Kidney (tissue), 22 donors: ENCODE measurements at places on chromosomes 6 and 20.
A peak's percentile ranks its signal among the peaks of the same experiment; 100 is the strongest.

DNA sequence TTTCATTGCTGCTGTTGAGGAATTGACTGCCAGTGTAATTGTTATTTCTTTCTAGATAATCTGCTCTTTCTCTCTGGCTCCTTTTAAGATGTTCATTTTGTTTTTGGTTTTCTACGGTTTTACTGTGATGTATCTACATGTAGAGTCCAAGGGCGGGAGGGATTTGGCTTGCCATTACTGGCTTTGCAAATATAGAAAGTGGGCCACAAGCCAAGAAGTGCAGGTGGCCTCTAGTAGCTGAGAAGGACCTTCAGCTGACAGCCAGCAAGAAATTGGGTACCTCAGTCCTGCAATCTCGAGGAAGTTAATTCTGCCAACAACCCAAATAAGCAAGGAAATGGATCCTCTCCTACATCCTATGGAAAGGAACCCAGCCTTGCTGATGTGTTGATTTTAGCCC lies 42.8 kb upstream of the GLP1R start:
- no peaks in the 10 kb centered on the region for H3K36me3 ChIP-seq
- H3K4me1 ChIP-seq = no peaks in the 10 kb centered on the region
- H3K4me3 ChIP-seq = no peak overlapping the region
- no peak overlapping the region for H3K27ac ChIP-seq
- H3K27me3 ChIP-seq = no peaks in the 10 kb centered on the region

DNA sequence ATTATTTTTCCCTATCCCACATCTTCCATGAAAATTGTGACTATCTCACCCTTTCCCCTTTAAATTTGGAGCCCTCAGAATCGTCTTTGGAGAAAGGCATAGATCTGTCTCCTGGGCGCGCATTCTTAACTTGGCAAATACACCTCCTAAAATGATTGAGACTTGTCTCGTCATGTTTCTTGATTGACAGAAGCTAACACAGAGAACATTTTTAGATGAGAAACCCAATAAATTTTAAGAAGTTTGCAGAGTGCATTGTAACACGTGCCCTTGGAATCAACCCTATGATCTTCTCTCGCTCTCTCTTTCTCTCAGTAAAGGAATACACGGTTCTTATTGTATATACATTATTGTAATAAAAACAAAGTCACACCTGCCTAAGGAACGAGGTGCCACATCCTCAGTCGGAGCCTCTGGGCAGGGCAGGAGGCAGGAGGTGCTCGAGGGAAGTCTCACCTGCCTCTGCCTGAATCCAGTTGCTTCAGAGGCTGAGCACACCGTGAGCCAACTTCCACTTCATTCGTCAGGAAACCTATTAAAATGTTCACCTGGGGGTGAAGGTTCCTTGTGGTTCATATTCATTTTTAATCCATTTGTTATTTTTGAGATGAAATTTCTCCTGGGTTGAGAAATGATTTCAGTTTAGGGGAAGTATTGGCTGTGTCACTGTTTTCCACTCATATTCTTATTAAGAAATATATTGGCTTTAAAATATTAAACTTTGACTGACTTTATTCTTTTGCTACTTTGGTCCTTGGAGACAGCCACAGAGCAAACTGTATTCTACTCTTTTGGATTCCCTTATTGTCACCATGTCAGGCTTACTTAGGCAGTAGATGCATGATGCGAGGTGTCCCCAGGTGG lies 90.5 kb upstream of the THBS2 start:
- H3K4me3 ChIP-seq = no peak overlapping the region
- H3K36me3 ChIP-seq = no peaks in the 10 kb centered on the region
- H3K4me1 ChIP-seq = no peaks in the 10 kb centered on the region

GRCh38 chr6:41036601-41037000 lies 2.4 kb downstream of the UNC5CL start:
- H3K36me3 ChIP-seq = peaks cover 10% of the 10 kb centered on the region
- DNase-seq = no peak
- H3K4me1 ChIP-seq = peaks cover 21% of the 10 kb centered on the region
- no peak overlapping the region for H3K4me3 ChIP-seq
- peak overlapping the region; percentile 38 for H3K27ac ChIP-seq

GRCh38 chr6:27825025-27825793 lies 87.0 kb downstream of the OR2B2 start:
- H3K4me3 ChIP-seq = peak overlapping the region; percentile 92
- H3K4me1 ChIP-seq = no peaks in the 10 kb centered on the region
- no peak for DNase-seq

GRCh38 chr6:91534614-91535013 lies 947.7 kb upstream of the MAP3K7 start:
- no peak overlapping the region for H3K4me3 ChIP-seq
- no peaks in the 10 kb centered on the region for H3K36me3 ChIP-seq
- no peak for DNase-seq
- no peaks in the 10 kb centered on the region for H3K4me1 ChIP-seq

DNA sequence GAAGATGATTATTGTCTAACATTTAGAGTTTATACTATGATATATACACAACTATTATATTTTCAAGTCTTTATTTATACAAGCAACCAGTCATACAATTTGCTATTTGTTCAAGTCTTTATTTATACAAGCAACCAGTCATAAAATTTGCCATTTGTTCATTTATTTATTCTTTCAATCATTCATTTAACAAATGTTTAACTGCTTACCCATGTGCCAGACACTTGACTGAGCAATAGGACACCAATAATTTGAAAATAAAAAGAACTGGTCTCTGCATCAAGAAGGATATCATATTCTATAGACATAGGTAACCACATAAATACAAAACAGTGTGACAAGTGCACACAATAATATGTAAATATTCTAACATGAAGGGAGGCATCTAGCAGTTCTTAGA lies 20.3 kb downstream of the GRIK2 start:
- H3K27ac ChIP-seq = no peak overlapping the region
- no peaks in the 10 kb centered on the region for H3K4me1 ChIP-seq
- H3K36me3 ChIP-seq = no peaks in the 10 kb centered on the region
- no peaks in the 10 kb centered on the region for H3K27me3 ChIP-seq

GRCh38 chr6:157758516-157759023 lies 64.5 kb upstream of the SNX9 start:
- peaks cover 1% of the 10 kb centered on the region for H3K4me1 ChIP-seq
- no peak overlapping the region for H3K4me3 ChIP-seq
- H3K36me3 ChIP-seq = no peaks in the 10 kb centered on the region
- no peak for DNase-seq
- no peaks in the 10 kb centered on the region for H3K27me3 ChIP-seq

- H3K4me3 ChIP-seq = no peak overlapping the region
- H3K36me3 ChIP-seq = no peaks in the 10 kb centered on the region
- H3K27me3 ChIP-seq = no peaks in the 10 kb centered on the region
- H3K27ac ChIP-seq = peak overlapping the region; percentile 22
- H3K4me1 ChIP-seq = no peaks in the 10 kb centered on the region
These were observed 62.4 kb upstream of the MRPS10 start for GRCh38 chr6:42279966-42280629.

DNA sequence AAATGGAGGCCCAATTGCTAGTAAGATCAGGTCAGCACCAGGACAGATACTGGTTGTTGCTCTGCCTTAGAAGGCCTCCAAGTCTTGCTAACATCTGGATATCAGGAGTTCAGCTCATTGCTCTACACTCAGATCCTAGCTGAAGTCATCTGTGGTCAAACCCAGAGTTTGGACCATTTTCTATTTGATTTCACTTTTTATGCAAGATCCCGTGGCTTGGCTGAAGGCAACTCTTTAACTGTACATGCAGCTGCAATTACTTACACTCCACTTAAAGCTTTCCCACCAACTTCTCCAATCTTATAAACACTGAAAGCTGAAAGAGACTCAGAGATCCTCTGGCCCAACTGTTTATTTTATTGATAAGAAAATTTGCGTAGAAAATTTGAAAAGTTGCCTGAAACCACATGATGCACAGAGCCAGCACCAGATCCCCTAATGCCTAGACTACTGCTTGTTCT lies 2.7 kb downstream of the SLC17A2 start:
- no peak overlapping the region for H3K27ac ChIP-seq
- H3K4me1 ChIP-seq = peaks cover 7% of the 10 kb centered on the region
- H3K36me3 ChIP-seq = no peaks in the 10 kb centered on the region
- H3K27me3 ChIP-seq = no peaks in the 10 kb centered on the region
- H3K4me3 ChIP-seq = no peak overlapping the region
- no peak for DNase-seq

GRCh38 chr6:41935685-41936072 lies 5.9 kb downstream of the CCND3 start:
- H3K4me1 ChIP-seq = peaks cover 20% of the 10 kb centered on the region
- H3K27me3 ChIP-seq = no peaks in the 10 kb centered on the region
- H3K36me3 ChIP-seq = peaks cover 46% of the 10 kb centered on the region
- DNase-seq = no peak

- H3K4me1 ChIP-seq = no peaks in the 10 kb centered on the region
- H3K27ac ChIP-seq = no peak overlapping the region
- DNase-seq = peak; percentile 33
- H3K4me3 ChIP-seq = no peak overlapping the region
- no peaks in the 10 kb centered on the region for H3K36me3 ChIP-seq
- H3K27me3 ChIP-seq = no peaks in the 10 kb centered on the region
These were observed 306.1 kb downstream of the ZNF217 start for GRCh38 chr20:53287357-53288042.

DNA sequence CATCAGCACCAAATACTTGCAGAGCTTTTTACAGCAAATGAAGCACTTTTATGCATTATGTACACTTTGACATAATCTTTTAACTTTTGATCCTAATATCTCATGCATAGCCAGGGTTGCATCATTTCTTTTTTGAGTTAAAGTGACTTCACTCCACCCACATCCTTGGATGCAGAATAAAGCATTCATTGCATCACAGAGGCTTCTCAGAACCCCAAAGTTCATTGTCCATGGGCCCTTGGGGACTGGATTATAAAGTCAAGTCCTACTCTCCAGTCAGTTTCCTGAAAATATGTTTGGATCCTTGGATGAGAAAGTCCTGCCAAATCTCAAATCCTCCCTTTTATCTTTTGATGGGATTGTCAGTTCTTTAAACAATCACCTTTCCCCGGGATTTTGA lies 10.6 kb upstream of the EFHC1 start:
- H3K36me3 ChIP-seq = no peaks in the 10 kb centered on the region
- H3K4me1 ChIP-seq = no peaks in the 10 kb centered on the region
- no peak for DNase-seq
- no peaks in the 10 kb centered on the region for H3K27me3 ChIP-seq

- no peaks in the 10 kb centered on the region for H3K27me3 ChIP-seq
- H3K4me1 ChIP-seq = no peaks in the 10 kb centered on the region
- no peak for DNase-seq
These were observed 264.4 kb downstream of the COL12A1 start for GRCh38 chr6:74941424-74941823.

GRCh38 chr6:26363882-26364701 lies 906 bp upstream of the BTN3A2 start:
- H3K4me3 ChIP-seq = peak overlapping the region; percentile 93
- no peaks in the 10 kb centered on the region for H3K36me3 ChIP-seq
- H3K4me1 ChIP-seq = peaks cover 7% of the 10 kb centered on the region
- no peaks in the 10 kb centered on the region for H3K27me3 ChIP-seq

GRCh38 chr20:16098890-16099639 lies 474.2 kb downstream of the KIF16B start:
- H3K4me1 ChIP-seq = no peaks in the 10 kb centered on the region
- no peaks in the 10 kb centered on the region for H3K27me3 ChIP-seq
- no peak overlapping the region for H3K27ac ChIP-seq
- no peaks in the 10 kb centered on the region for H3K36me3 ChIP-seq
- H3K4me3 ChIP-seq = no peak overlapping the region

- peak overlapping the region; percentile 72 for H3K27ac ChIP-seq
- no peaks in the 10 kb centered on the region for H3K36me3 ChIP-seq
- H3K4me1 ChIP-seq = peaks cover 3% of the 10 kb centered on the region
- H3K4me3 ChIP-seq = no peak overlapping the region
- no peaks in the 10 kb centered on the region for H3K27me3 ChIP-seq
These were observed 85.2 kb downstream of the FKBP5 start for GRCh38 chr6:35603326-35604202.

DNA sequence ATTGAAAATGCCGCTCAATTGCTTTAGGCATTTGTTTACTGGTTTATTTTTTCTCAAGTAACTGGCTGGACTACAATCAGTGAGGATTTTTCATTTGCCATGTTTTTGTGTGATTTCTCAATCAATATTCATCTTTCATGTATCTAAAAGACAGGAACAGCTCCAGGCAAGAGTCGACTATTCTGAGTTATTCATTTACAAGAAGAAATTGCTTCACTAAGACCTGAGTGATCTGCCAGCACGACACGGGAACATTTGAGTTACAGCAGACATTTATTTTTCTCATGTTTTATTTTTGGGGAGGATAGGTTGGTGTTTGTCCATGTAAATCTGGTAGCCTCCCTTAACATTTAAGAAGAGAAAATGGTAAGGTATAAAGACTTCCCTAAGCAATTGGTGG lies 124.1 kb downstream of the CBLN4 start:
- no peaks in the 10 kb centered on the region for H3K27me3 ChIP-seq
- peak overlapping the region; percentile 4 for H3K4me3 ChIP-seq
- peaks cover 6% of the 10 kb centered on the region for H3K4me1 ChIP-seq
- peak; percentile 19 for DNase-seq
- peak overlapping the region; percentile 25 for H3K27ac ChIP-seq

DNA sequence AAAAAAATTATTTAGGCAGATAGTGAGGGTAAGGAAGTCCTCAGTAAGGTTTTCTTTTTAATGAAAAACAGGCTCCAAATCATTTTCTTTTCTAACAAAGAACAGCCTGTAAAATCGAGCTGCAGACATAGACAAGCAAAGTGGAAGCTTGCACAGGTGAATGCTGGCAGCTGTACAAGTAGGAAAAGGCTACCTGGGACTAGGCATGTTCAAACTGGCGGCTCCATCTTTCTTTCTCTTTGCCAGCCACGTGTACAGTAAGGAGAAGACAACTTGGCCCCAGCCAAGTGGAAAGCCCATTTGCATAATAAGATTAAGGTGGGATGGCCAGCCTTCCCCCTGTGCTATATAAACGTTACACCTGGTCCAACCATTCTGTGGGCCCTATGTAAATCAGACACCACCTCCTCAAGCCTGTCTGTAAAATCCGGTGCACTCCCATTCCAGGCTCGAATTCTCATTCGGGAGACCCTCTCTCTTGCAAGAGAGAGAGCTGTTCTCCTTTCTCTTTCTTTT lies 27.0 kb upstream of the SLC2A12 start:
- no peak overlapping the region for H3K4me3 ChIP-seq
- no peak for DNase-seq
- H3K36me3 ChIP-seq = no peaks in the 10 kb centered on the region

GRCh38 chr6:147942363-147942762 lies 400.3 kb upstream of the SASH1 start:
- no peaks in the 10 kb centered on the region for H3K36me3 ChIP-seq
- H3K27me3 ChIP-seq = no peaks in the 10 kb centered on the region
- H3K4me1 ChIP-seq = no peaks in the 10 kb centered on the region
- H3K27ac ChIP-seq = no peak overlapping the region
- DNase-seq = no peak
- H3K4me3 ChIP-seq = no peak overlapping the region
